ENCODE measurements at places on chromosomes 12 and 14.
A peak's percentile ranks its signal among the peaks of the same experiment; 100 is the strongest.

GRCh38 chr12:83954071-83954789, 958.4 kb downstream of the SLC6A15 start:
- no peak for DNase-seq

DNA sequence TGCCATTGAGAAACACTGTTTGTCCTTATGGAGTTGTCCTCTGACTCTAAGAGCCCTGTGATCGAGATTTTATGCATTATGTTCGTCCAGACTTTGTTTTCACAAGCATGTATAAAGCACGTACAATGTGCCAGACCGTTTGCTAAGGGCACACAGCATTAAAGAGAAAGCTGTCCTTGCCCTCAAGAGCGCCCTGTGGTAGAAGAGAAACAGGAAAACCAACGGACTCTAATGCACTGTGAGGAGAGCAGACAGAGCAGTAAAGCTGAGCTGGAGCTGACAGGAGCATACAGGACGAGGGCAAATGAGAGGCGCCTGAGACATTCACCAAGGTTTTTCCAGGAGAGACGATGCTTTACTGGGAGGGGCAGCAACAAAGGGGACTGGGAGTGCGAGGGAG, 66.2 kb upstream of the OVCH1 start:
- no peak for DNase-seq

DNA sequence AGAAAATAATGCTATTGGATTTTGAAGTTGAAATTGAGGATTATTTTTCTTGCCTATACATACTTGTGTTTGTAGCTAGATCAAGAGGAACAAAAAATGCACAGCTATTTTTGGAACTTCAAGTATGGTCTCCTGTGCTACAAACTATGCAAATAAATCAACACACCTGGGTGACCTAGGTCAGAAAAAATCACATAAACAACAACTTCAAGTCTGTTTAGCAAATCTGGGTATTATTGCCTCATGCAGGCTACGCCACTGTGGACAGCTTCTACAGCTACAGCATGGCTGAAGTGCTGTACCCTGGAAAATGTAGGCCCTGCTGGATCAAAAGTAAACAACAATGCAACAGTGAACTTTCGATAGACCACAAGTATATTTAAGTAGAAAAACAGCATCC, 87.5 kb downstream of the SLC6A15 start:
- DNase-seq, result no peak

DNA sequence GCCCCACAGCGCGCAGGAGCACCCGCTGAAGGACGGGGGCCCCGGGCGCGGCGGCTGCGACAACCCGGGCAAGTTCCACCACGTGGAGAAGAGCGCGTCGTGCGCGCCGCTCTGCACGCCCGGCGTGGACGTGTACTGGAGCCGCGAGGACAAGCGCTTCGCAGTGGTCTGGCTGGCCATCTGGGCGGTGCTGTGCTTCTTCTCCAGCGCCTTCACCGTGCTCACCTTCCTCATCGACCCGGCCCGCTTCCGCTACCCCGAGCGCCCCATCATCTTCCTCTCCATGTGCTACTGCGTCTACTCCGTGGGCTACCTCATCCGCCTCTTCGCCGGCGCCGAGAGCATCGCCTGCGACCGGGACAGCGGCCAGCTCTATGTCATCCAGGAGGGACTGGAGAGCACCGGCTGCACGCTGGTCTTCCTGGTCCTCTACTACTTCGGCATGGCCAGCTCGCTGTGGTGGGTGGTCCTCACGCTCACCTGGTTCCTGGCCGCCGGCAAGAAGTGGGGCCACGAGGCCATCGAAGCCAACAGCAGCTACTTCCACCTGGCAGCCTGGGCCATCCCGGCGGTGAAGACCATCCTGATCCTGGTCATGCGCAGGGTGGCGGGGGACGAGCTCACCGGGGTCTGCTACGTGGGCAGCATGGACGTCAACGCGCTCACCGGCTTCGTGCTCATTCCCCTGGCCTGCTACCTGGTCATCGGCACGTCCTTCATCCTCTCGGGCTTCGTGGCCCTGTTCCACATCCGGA, 1.4 kb downstream of the FZD10 start:
- DNase-seq, result no peak

- no peak for DNase-seq
Observed at GRCh38 chr12:62913380-62913779, 21.6 kb downstream of the PPM1H start.

GRCh38 chr14:55697414-55697861, 117.4 kb downstream of the KTN1 start:
- no peak for DNase-seq

- no peak for DNase-seq
Observed at GRCh38 chr12:95663525-95663924, 112.2 kb upstream of the USP44 start.

DNA sequence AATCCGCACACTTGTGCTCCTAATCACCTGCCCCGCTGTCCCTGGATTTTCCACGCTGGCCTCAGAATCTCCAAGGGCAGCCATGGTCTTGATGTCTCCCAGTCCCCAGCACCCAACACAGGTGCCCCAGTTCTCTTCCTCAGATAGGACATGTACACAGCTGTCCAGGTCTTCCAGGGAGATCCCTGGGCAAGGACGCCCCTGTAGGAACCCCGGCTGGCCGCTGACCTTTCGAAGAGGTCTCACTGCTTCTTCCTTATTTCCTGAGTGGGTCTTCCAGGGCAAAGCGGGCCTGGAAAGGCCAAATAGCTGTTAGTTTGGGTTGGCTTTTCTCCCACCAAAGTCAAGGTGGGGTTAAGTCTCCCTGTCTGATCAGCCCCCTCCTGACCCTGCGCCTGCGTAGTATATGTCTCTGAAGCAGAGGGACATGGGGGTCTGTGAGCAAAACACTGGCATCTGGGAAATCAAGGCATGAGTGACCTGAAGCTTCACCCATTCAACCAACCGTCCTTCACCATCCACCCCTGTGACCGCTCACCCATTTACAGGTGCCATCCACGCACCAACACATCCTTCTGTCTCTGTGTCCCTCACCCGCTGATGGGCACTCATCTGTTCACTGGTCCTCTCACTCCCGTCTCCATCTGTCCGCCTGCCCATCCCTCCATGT, 4.6 kb downstream of the BEGAIN start:
- no peak for DNase-seq

DNA sequence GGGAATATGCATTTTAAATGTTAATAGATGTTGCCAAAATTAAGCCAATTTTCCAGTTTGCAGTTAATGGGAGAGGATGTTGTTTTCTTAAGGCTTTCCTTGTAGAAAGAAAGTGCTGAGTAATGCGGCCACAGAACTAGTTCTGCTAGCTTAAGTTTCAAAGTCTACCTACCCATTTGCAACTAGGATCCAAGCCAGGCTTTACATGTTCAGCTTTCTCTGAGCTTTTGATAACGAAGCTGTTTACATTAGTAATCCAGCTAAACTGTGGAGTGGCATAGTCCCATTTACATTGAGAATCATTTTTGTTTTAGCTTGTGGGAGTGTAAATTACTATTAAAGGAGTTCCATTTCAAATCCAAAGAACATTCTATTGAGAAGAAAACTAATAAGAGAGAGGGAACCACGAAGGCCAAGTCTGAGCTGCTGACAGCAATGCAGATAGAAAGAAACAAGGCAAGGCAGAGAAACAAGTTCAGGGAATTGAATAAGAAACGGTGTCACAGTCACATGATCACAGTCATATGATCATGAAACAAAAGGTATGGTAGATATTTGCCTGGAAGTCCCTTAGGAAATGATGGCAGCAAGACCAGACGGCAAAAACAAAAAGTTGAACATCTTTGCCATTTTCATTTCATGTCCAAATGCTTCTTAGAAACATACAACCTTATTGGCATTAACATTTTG, 274.9 kb downstream of the PAWR start:
- DNase-seq, result no peak

DNA sequence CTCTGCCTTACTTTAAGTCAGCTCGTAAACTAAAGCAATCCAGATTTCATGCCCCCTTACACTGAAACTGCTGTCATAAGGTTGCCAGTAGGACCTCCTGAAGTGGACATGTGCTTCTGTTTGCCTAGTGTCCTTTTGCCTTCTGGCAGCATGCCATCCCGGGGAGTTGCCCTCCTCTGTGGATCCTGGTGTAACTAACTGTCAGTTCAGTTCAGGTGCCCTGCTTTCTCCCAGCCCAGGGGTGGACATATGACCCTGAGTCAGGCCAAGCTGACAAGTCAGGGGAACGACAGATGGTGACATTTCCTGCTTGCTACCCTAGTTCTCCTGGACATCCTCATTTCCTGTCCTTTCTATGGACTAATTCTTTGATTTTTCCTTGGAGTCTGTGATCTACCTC, 25.6 kb downstream of the AKAP6 start:
- no peak for DNase-seq

- no peak for DNase-seq
Observed at GRCh38 chr14:102821252-102821651, 44.0 kb downstream of the TRAF3 start.

GRCh38 chr14:34398024-34398423, 64.0 kb downstream of the SPTSSA start:
- DNase-seq, result no peak

GRCh38 chr14:55071870-55072640, 20.6 kb downstream of the MAPK1IP1L start:
- no peak for DNase-seq

- no peak for DNase-seq
Observed at GRCh38 chr14:104281768-104282301, 143.4 kb downstream of the KIF26A start.

DNA sequence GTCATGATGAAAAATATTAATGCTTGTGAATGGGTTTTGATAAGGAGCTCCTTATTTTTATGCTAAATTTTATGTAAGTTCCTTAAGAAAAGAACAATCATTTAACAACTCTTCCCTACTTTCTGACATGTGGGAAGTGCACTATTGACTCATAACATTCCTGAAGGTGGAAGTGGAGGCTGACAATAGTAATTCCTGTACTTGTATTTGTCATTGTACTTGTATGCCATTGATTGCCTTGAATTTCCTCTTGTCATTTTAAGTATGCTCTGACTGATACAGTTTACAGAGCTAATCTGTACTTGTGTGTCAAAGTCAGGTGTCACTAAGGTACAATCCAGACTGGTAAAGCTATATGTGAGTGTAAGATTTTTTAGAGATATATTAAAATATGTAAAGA, 440.0 kb downstream of the SLC16A7 start:
- DNase-seq, result no peak

DNA sequence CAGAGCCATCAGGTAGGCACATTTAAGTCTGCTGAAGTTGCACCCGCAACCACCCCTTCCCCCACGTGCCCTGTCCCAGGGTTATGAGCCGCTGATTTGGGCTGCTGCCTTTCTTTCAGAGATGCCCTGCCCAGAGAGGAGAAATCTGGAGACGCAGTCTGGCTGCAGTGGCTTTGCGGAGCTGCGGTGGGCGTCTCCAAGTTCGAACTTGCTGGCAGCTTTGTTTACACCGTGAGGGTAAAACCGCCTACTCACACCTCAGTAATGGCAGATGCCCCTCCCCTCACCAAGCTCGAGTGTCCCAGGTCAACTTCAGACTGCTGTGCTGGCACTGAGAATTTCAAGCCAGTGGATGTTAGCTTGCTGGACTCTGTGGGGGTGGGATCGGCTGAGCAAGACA, 14.7 kb downstream of the PTCSC3 start:
- no peak for DNase-seq

DNA sequence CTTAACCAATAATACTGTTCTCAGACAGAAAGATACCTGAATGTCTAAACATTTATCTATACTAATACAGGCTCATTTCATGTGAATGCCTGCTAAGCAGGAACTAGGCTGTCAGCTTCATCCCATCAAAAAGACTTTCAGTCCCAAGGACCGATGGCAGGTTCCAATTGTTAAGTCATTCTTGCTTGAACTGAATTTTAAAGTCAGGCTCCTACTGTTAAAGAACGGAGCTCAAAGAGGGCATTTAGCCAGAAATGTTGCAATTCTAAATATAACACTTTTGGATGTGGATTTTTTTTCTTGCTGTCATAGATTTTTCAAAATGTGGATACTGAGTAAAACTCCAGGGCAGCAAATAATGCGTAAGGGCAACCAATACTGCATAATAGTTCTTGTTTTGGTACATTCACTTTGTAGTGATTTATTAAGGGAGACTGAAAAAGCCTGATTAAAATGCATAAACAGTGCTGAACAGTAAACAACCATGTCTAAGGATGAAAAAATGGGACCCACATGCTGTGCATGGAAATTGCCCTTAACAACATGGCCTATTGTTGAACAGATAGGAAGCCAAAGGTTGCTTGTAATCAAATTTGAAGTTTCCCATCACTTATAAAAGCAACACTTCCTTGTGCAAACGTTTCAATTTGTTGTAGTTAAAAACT, 38.6 kb upstream of the DBX2 start:
- DNase-seq, result no peak

DNA sequence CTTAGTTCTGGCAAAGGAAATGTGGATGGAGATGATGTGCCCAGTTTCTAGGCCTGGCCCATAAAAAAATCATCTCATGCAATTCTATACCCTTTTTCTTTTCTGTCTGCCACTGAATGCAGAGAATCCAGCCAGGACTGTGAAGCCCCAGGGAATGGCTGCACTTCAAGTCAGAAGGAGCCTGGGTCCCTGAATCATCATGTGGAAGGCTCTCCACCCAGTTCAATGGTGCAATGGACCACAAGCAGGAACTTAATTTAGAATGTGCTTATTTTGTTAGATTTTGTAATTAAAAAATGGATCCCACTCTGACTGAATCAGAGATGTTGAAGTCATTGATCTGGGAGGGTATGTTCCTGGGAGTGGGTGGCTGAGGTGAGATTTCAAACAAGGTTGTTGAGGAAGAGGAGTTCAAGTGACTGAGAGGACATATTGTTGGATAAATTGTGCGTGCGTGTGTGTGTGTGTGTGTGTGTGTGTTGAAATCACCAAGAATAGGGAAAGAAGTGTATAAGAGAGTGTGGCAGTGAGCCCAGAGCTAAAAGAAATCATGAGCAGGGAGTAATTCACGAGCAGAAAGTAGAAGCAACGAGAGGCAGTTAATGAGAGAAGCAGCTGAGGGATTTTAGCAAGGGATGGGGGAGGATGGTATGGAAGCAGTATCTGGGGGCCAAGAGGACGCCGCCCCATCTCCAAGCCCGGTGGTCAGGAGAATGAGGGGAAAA, 125.4 kb downstream of the TMX1 start:
- no peak for DNase-seq

DNA sequence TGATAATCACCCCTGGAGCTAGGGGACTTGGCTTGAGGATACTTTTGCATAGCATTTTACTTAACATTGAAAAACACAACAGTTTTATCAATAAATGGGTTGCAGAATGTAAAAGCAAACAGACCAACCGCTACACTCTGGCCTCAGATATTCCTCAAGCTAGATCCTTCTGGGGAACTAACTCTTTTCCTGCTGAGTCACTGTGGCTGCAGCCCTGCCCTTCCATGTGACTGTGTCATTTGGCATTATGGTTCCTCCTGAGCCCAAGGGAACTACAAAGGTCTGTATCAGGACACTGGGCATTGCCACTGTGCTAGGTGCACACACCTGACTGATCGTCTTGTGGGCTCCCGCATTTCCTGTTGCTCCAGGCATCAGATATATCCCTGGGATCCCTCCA, 56.6 kb downstream of the TTC9 start:
- no peak for DNase-seq

- peak; percentile 65 for DNase-seq
Observed at GRCh38 chr12:5921027-5921909, 23.8 kb downstream of the ANO2 start.

DNA sequence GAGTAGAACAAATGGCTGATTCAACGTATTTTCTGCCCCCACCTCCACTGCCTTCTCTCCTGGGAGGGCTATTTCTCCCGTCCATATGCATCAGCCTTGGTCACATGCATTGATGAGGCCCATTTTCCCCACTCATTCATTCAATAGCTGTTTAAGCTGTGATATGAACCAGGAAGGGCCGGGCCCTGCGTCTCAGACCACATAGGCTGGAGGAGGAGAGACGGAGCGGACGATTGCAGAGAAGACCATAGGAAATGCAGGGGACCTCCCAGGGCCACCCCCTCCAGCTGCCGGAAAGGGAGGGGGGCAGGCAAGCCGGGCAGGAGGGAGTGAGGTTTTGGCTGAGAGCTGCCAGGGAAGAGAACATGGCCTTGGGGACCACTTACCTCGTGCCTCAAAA, 104.4 kb upstream of the TMEM132D start:
- DNase-seq, result no peak

All from vagina (tissue), 2 donors.